ENCODE measurements at places on chromosomes 2 and 18. TPM values are rescaled to one million over a fixed set of nuclear protein-coding genes. Genes with fewer than 3 reads are reported as not detected.

Gene CMPK2
- 4.0 TPM for polyA plus RNA-seq

Gene NCKAP5
- polyA plus RNA-seq, result 10.1 TPM

Gene PMAIP1
- polyA plus RNA-seq, result 3.2 TPM

Gene COX7A2L
- 190 TPM for polyA plus RNA-seq

Gene CNDP1
- 1.5 TPM for polyA plus RNA-seq

Gene CYP27A1
- polyA plus RNA-seq, result 57.3 TPM

Gene PTPN18
- polyA plus RNA-seq, result 29.3 TPM

Gene LAMA3
- polyA plus RNA-seq, result 1.6 TPM

Gene ACAA2
- polyA plus RNA-seq, result 279 TPM

Gene CERKL
- 12.9 TPM for polyA plus RNA-seq

Gene COL4A4
- polyA plus RNA-seq, result 64.2 TPM

Gene CCDC178
- polyA plus RNA-seq, result 1.9 TPM

Gene FAM237A
- not detected for polyA plus RNA-seq

Gene SIX3
- not detected for polyA plus RNA-seq

Gene STPG4
- polyA plus RNA-seq, result not detected

Gene CDH7
- polyA plus RNA-seq, result 19.6 TPM

Gene GALR1
- 0.06 TPM for polyA plus RNA-seq

DNA sequence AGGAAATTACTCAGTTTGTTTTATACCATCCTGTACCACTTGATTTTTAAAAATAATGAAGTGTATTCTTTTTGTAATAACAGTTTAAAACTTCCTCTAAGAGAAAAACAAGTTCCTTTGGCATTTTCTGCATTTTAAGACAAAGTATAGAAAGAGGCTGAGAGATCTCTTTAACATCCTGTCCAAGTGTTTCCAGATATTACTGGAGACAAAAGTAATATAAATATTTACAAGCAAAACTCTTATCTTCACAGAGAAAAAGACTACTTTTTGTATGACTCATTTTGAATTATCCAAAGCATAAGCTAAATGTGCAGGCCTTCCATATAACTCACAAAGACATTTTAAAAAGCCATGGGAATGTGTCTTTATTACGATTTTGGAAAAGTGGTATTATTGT lies 221.1 kb downstream of the RDH14 start:
- no peak for DNase-seq

DNA sequence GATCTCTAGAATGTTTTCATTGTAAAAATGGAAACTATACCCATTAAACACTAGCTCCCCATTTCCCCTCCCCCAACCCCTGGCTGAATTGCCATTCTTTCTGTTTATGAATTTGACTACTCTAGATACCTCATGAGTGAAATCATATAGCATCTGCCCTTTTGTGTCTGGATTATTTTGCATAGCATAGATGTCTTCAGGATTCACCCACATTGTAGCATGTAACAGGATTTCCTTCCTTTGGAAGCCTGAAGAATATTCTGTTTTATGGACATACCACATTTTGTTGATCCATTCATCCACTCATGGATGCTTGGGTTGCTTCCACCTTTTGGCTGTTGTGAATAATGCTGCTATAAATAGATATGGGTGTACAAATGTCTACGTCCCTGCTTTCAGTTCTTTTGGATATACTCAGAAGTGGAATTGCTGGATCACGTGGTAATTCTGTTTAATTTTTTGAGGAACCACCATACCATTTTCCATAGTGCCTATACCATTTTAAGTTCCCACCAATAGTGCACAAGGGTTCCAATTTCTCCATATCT lies 7.7 kb upstream of the ASB1 start:
- no peak for DNase-seq

- DNase-seq, result no peak
Observed at GRCh38 chr2:111068435-111069058, 52.2 kb upstream of the BCL2L11 start.

DNA sequence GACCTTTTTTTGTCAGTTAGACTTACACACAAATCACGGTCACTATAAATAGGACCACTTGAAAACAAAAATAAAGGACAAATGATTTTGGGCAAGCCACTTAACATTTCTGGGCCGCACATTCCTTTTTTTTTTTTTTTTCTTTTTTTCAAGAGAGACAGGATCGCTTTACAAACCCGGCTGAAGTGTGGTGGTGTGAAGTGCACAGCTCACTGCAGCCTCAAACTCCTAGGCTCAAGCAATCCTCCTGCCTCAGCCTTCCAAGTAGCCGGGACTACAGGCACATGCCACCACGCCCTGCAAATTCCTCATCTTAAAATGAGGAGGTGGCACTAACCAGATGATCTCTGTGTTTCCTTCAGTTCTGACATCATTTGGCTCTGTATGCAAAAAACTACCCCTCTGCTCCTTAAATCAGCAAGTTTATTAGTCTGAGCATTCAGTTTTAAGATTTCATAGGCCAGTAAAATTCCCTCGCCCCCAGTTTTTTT lies 28.3 kb upstream of the MRO start:
- DNase-seq, result no peak

DNA sequence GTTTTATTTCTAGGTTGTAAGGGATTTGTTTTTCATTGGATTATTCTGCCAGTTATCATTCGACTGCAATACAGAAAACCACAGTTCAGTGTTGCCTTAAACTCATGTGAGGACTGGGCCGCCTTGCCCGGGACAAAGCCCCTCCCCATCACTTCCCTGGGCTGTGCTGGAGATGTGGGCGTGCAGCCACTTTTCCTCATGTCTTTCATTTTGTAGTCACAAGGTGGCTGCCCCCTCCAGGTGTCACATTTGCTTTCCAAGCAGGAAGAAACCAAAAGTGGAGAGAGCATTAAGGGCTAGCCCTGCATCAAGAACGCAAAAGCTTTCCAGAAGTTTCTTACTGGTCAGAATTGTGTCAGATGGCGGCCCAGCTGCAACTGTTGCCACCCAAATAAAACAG lies 492.5 kb upstream of the ID2 start:
- no peak for DNase-seq

- no peak for DNase-seq
Observed at GRCh38 chr2:46852598-46852997, 63.0 kb downstream of the MCFD2 start.

DNA sequence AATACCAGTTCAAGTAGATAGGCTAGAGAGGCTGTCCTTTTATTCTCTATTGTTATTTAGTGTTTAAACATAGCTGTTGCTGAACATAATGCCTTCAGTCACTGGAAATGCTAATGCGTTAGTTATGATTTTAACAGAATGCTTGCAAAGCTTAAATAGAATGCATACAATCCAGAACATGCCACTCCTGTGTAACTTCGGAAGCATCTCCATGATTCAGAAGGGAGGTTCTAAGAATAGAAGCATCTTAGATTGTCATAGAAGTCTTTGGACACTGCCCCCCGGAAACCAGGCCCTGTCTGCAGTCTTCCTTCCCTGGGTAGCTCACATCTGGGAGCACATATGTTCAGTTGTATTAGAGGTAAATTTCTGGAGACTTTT lies 73.2 kb downstream of the ZNF532 start:
- no peak for DNase-seq

- no peak for DNase-seq
Observed at GRCh38 chr2:173214213-173214612, 138.6 kb downstream of the MAP3K20 start.

DNA sequence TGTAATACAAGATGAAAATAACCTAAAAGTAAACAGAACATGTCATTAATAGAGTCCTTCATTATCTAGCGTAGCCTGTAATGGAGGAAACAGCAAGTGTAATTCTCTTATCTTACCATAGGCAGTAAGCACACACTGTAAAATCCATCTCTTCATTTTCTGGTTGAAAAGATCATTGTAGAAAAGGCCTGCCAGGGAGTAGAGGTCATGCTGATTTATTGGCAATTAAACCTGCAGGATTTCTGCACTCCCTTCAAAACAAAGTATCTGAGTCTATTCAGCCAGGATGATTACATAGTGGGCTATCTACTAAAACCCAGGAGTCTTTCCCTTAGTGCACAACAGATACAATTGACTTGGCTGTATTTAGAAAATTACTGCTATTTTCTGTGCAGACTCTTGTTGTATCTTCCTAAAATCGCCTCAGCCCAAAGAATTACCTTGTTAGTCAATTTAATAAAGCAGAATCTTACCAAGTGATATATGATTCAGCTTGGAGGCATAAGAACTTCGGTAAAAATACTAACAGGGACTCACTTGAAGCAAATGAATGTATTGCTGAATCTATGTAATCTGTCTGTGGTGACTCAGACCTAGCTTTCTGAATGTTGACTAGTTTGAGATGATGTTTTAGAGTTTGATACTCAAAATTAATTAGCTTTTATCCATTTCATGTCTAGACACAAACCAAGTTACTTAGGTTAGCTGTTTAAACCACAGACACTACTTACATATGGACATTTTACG lies 250.4 kb upstream of the STON1 start:
- no peak for DNase-seq

DNA sequence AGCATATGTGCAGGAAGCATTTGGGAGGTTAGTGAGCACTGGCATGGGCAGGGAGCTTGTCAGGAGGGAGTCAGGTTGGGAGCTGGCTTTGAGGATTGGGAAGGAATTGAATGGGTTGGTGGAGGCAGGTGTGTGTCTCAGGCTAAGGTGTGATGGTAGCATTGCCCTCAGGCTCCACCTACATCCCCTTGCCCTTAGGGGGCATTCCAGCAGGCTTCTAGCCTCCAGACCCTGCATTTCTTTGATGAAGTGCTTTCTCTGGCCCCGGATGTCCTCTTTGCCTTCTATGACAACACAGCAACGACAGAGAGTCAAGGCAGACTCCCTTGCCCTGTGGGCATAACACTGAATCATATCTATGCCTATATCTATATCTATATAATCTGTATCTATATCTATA lies 13.5 kb downstream of the RHBDD1 start:
- DNase-seq, result no peak

DNA sequence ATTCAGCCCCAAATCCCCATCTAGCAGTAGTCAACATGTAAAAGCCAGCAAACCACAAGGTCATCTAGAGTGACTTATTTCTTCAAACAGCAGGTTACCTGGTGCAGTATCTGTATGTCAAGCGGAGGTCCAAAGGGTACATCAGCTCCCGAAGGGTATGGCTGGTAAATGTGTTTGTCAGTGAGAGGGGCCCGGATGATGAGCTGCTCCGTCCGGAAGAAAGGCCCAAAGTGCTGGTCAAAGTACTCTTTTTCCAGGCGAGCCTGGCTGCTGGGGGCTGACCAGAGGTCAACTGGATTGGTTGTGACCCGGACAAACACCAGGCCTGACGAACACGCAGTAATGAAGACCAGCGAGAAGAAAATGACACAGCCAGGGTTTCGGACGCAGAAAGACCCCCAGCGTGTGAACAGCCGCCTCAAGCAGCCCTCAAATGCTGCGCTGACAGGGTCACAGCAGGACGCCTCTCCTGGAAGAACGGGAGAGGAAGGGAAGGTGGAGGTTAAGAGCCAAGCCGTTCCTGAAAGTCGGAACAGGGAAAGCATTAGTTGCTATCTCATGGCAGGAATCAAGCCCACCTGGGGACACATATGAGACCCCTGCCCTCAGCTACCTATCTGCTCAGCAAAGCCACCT lies 30.0 kb downstream of the NPC1 start:
- no peak for DNase-seq

- DNase-seq, result no peak
Observed at GRCh38 chr2:16040271-16041010, 100.1 kb downstream of the MYCN start.

DNA sequence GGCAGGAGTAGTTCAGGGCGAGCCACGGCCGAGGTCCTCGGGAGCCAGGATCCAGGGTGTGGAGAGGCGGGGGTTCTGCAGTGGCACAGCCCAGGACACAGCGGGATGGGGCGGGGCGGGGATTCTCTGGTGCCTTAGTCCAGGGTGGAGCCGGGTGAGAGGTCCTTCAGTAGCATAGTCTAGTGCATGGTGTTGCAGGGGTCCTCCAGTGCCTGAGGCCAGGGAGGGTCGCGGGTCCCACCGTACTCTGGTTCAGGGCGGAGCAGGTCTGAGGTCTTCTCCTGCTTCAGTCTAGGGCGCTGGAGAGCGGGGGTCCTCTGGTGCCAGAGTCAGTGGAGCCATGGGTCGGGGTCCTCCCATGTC lies 131.1 kb downstream of the CCDC74A start:
- no peak for DNase-seq

DNA sequence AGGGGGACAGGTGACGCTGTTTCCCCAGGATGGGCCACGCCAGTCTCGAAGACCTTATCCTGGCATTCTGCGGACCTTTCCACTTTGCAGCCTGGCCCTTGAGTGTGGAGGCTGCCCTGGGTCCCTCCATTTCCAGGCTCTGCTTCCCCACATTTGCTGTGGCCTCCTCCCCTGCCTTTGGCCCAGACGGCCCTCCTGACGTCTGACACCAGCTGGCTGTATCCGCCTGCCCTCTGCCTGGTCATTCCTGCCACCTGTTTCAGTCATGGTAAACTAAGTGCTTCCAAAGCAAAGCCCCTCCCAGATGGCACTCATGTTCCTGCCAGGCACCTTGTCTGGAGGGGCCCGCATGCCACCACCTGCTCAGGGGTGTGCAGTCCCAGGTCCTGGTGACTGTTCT lies 95.1 kb downstream of the ASB1 start:
- no peak for DNase-seq

DNA sequence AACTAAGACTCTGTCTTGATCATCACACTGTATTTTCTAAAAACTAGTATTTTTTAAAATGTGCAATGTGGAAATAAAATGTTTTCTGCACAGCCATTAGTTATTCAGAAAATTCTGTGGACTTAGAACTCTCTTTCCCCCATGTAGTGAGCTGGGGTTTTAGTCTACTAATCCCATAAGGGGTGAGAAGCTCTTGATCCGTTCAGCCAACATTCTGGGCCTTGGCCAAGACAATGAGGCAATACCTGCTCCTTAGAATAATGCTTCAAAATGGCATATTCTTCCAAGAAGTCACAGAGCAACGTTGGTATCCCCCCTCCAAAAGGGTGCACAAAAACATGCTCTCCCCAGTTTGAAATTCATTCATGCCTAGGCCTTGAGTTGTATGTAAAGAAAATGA lies 4.0 kb downstream of the REEP1 start:
- DNase-seq, result no peak

- DNase-seq, result no peak
Observed at GRCh38 chr18:31040686-31041270, 1.8 kb downstream of the DSC3 start.

GRCh38 chr2:120250640-120251039 lies 2.0 kb upstream of the RALB start:
- DNase-seq, result no peak

- no peak for DNase-seq
Observed at GRCh38 chr2:10519394-10519740, 71.2 kb upstream of the ODC1 start.

DNA sequence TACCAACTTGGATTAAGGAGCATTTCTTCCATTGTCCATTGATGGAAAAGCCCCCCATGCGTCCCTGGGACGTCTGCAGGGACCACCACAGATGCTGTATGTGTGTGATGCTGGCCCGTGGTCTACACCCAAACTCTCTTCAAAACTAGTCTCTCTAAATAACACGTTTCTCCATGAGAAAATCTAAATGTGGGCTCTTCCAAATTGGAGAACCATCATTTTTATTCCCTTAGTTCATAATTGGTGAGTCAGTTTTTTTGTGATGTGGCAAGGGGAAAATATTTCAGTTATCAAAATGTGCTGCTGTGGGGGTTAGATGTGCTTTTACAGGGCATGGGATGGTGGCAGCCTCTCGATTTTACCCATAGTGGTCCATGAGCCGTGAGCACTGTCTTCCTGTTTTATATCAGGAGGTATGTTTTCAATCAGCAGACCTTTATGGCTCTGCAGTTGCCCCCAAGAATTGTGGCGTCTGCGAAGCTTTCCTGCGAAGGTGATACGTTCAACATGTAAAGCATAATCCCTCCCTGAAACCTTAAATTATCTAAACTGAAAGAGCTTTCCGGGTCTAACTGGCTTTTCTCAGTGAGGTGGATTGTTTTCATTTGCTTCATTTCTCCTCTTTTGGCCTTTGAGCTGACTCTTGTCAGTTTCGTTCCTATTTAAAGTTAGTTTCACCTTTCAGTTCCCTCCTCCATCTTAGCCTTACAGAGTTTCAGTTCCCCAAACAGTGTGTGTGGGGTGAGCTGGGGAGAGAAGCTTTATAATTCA lies 78.4 kb downstream of the SETBP1 start:
- DNase-seq, result no peak
